Activated CD4-positive, alpha-beta T cell treated with anti-CD3 and anti-CD28 coated beads, Interleukin-2, amount 50 U/mL, for 16 hours (primary cell): ENCODE measurements at places on chromosomes 4 and X.

GRCh38 chrX:41828826-41829225, 94.5 kb downstream of the CASK start:
- no peak for DNase-seq

- no peak for DNase-seq
Observed at GRCh38 chr4:38322714-38323113, 341.3 kb upstream of the KLF3 start.

DNA sequence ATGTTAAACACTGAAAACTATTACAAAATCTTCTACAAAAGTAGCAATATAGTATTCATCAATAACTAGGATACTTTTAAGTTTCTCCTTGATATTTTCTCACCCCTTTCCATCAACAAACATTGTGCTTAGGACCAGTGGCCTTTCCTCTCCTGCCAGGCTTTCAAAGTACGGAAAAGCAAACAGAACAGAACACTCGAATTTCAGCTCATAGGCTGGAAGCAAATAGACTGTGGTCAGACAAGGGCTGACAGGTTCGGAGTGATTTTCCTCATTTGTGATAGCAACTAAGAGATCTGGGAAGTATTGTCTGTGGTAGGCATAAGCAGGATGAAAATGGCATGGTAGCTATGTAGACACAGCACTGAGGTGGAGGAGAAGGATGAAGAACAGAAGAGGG, 68.6 kb upstream of the SORBS2 start:
- DNase-seq, result no peak

- no peak for DNase-seq
Observed at GRCh38 chr4:158610790-158611189, 60.9 kb downstream of the C4orf46 start.

GRCh38 chr4:150164055-150164454, 85.8 kb downstream of the DCLK2 start:
- DNase-seq, result no peak

- DNase-seq, result no peak
Observed at GRCh38 chr4:118345813-118346212, 7.0 kb downstream of the PRSS12 start.

DNA sequence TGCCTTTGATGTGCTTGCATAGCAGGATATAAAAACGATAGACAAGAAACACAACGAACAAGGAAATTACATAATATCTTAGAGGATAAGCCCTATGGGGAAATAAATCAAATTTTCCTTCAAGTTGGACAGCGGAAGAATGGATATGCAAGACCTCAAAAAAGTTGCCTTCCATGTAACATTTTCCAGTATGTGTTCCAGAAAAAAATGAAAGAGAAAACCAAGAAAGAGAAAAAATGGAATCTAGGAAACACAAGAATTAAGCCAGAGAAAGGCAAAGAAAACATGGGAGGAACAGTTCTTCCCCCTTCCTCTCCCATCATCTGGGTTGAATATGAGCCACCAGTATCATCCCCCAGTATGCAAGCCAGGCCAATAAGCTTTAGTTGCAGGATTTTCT, 34.6 kb upstream of the MID1 start:
- no peak for DNase-seq

DNA sequence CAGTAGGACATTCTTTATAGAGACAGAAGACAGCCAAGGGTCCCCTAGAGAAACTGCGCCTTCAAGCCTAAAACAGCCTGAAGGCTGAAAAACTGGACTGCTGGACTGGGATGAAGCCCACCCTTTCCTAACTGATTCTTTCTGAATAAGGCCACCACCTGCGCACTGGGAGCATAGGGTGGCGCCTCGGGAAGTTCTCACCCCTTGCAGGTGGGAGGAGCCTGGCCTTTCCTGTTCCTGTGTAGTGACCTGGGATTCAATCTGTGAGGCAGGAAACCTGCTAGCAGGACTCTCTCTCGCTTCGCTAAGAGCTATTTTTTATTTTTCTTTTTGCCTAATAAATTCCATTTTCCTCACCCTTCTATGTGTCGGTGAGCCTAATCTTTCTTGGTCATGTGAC, 61.8 kb upstream of the KLHL13 start:
- no peak for DNase-seq

DNA sequence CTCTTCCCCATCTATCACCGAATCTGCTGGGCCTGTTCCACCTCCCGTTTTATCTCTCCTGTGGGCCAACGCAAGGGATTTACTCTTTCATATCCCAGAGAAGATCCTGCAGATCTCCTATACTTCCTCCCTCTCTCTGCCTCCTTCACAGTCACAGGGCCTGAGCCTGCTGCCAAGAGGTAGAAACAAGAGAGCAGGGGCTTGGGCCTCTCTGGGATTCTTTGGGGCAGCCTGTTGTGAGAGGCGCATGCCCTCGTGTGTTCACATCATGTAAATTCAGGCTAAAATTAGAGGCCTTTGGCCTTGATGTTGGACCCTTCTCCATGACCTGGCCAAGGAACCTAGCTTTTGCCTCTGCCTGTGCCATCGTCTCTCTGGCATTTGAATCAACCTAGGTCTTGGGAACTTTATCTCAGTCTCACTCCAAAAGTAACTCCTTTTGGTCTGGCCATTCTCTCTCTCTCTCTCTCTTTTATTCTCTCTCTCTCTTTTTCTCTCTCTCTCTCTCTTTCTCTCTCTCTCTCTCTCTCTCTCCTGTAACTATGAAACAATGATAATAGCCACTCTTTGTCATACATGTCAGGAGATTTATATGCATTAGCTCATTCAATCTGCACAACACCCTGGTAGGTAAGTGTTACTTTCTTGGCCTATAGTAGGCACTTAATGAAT, 20.0 kb upstream of the EFNB1 start:
- no peak for DNase-seq

GRCh38 chr4:48025005-48025404, 8.4 kb downstream of the NIPAL1 start:
- no peak for DNase-seq

DNA sequence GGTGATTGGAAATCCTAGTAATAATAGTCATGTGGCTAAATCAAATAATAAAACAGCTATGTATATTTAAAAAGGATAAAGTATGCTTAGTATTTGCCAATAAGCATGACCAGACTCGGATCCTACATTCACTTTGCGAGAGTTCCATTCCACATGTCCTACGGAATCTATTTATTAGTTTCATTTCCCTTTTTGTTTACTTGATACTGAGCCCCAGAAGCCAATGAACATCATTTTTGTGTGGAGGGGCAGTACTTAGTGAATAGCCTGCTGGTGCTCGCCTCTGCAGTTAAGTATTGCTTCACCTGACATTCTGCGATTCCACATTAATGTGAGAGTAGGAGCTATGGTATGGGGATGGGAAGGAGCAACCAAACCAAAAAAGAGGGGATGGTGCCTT, 58.5 kb upstream of the NAP1L5 start:
- no peak for DNase-seq
